Muscle of arm (tissue), 14 donors: ENCODE measurements at places on chromosomes 1 and 21. TPM values are rescaled to one million over a fixed set of nuclear protein-coding genes. Genes with fewer than 3 reads are reported as not detected.

DNA sequence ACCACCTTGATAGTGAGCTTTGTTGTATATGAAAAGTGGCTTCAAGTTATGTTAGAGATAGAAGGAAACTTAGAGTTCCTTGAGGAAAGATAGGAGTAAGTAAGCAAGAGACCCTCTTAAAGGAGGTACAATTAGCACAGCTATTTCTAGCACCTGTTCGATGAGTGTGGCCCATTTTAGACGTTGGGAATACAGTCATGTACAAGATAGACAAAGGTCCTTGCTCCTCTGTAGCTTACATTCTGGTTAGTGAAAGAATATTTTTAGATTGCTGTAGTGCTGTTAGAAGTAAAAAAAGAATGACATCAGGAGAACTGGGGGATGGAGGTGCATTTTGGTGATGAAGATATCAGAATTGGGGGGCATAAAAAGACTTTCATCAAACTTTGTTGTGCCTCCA, 47.5 kb downstream of the MRPS6 start:
- DNase-seq: no peak

GRCh38 chr1:2882966-2883696, 81.6 kb upstream of the TTC34 start:
- no peak for DNase-seq

Gene KCNK2
- polyA plus RNA-seq: 4.9 TPM

- DNase-seq: no peak
These were observed 43.6 kb downstream of the NPHP4 start for GRCh38 chr1:5948681-5949005.

Gene KCNJ9
- polyA plus RNA-seq: not detected

Gene GSTM2
- polyA plus RNA-seq: not detected

Gene ZMYND12
- polyA plus RNA-seq: 0.70 TPM

Gene MANEAL
- polyA plus RNA-seq: 2.6 TPM

Gene PTGS2
- polyA plus RNA-seq: 2.7 TPM

DNA sequence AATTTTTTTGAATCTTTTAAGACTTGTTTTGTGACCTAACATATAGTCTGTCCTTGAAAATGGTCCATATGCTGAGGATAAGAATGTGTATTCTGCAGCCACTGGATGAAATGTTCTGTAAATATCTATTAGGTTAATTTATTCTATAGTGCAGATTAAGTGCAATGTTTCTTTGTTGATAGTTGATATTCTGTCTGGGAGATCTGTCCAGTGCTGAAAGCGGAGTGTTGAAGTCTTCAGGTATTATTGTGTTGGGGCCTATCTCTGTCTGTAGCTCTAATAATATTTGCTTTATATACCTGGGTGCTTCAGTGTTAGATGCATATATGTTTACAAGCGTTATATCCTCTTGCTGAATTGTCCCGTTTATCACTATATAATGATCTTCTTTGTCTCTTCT, 7.7 kb upstream of the KLHL12 start:
- no peak for DNase-seq

- no peak for DNase-seq
These were observed 77.2 kb downstream of the ADGRL2 start for GRCh38 chr1:81877940-81878339.

- DNase-seq: no peak
These were observed 24.8 kb downstream of the GABPA start for GRCh38 chr21:25759573-25759972.

GRCh38 chr1:184423649-184424048, 36.8 kb downstream of the C1orf21 start:
- DNase-seq: no peak

DNA sequence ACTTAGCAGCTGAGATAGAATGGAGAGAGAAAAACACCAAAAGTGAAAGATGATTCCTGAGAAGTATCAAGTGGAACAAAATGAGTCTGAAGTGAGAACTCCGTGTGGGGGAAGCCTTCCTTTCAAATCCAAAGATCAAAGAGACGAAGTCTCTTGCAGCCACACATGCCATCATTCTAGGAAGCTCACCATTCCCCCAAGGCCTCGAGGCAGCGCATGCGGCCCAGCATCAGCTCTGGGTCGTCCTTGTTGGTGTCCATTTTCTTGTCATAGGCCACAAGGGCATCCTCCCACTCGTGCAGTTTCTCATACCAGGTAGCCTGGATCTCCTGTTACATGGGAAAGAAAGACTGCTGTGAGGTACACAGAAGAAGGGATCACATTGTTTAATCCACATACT, 32.2 kb upstream of the ANGPTL7 start:
- no peak for DNase-seq

- DNase-seq: no peak
These were observed 1.8 kb downstream of the NHLH2 start for GRCh38 chr1:115839029-115839678.

Gene HLX
- polyA plus RNA-seq: 15.6 TPM

- no peak for DNase-seq
These were observed 80.5 kb downstream of the VCAM1 start for GRCh38 chr1:100799954-100800612.

Gene NIT1
- polyA plus RNA-seq: 33.8 TPM

- DNase-seq: no peak
These were observed 62.8 kb downstream of the PCNT start for GRCh38 chr21:46386734-46387088.

Gene DENND4B
- polyA plus RNA-seq: 21.2 TPM

DNA sequence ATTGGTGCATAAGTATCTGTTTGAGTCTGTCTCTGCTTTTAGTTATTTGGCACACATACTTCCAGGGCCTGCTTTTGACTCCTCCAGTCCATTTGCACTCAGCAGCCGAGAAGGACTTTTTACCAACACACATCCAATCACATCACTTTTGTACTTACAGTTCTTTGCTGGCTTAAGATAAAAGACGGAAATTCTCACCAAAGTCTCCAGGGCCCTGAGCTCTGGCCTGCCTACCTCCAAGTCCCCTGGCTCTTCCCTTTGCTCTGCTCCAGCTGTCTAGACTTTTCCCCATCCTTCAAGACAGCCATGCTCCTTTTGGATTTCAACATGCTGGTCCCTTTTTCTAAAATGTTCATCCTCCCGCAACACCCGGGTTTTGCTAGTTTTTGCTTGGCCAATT, 2.2 kb upstream of the EVA1C start:
- DNase-seq: no peak

GRCh38 chr21:41667136-41667535, 99.7 kb downstream of the RIPK4 start:
- no peak for DNase-seq

DNA sequence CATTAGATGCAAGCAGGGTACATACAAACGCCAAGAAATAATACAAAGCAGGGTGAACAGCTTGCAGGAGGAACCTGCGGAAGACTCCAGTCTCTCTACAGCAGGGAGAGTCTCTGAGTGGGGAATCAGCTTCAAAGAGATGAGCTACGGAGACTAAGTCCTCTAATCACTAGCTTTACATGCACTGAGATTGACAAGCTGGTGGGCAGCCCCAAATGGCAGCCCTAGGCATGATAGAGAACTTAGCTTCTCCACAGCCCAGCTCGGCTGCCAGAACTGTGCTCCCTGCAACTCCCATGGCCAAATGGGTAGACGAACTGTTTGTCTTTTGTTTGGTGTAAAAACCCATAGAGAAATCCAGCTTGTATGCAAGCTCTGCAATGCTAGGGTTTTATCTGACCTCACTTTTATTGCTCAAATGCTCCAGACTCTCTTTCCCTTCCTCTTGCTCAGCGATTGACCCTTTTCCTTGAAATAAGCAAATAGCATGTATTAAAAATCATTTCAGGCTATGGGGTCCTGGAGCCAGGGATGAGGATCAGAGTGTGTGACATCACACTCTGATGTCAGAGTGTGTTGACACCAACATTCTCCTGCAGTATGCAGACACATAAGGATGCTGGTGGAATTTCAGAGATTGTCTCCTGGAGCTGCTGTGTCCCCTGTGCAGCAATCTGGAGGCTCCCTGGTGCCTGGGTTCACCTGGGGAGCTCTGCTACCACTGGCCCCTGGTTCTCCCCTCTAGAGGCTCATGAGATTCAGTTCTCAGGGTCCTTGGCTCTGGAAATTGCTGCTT, 238.5 kb downstream of the TTLL7 start:
- peak; percentile 19 for DNase-seq

DNA sequence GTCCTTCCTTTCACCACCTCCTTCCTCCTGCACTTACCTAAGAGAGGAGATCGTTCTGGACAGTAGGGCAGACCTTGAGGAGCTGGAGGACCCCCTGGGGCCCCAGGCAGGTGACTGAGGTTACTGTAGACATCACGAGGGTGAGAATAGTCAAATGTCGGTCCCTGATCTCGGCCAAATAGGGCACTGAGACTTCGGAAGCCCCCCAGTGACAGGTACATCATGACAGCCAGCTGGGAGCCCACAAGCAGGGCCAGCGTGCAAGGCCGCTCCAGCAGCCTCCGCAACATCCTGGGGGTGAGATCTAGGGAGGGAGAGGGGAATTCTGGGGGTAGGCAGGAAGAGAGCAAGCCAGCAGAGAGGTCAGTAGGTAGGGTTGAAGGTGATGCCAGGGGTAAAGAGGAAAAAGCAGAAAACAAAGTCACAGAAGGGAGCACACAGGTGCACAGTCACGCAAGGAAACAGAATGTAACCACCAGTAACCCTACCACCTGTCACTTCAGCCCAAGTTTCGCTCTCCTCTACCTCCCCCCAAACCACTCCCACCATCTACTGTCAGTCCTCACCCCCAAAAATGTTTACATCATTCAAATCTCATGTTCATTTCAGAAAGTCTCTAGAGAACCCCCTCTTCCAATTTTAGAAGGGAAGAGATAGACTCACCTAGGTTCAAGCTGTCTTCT, 1.4 kb downstream of the B4GALT3 start:
- no peak for DNase-seq

- DNase-seq: no peak
These were observed 65.4 kb downstream of the LUZP1 start for GRCh38 chr1:23103001-23103889.

Gene TNNT2
- polyA plus RNA-seq: 837 TPM

GRCh38 chr1:200432586-200432985, 22.8 kb upstream of the ZNF281 start:
- DNase-seq: no peak

DNA sequence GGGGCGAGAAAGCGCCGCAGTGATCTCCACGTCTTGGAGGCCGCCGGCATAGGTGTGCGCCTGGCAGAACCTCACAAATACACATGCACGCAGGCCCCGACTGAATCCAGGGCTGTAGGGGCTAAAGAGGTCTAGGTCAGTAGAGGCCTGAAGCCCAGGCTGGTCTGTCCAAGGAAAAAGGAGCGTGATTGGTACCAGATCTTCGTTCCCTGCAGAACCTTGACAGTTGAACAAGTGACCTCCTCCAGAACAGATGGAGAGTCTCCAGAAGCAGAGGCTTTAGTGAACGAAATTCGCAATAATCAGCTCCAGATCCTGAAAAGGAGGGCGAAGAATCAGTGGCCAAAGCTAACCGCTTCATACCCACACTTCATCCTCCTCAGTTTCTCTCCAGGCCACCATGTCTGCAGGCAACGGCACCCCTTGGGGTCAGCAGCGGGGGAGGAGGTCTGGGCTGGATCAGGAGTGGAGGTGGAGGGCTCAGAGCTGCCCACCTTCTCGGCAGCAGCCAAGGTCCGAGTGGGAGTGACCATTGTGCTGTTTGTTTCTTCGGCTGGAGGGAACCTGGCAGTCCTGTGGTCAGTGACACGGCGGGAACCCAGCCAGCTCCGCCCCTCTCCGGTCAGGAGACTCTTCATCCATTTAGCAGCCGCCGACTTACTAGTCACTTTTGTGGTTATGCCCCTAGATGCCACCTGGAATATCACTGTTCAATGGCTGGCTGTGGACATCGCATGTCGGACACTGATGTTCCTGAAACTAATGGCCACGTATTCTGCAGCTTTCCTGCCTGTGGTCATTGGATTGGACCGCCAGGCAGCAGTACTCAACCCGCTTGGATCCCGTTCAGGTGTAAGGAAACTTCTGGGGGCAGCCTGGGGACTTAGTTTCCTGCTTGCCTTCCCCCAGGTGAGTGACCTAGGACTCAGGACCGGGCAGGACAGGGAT, 749 bp upstream of the PEX11B start:
- DNase-seq: peak; percentile 44

Gene MATN1
- 1.1 TPM for polyA plus RNA-seq

- no peak for DNase-seq
These were observed 92.7 kb downstream of the ZC3H11B start for GRCh38 chr1:219520241-219520640.

GRCh38 chr1:192489047-192489446, 86.5 kb upstream of the RGS1 start:
- no peak for DNase-seq

GRCh38 chr1:206930210-206930798, 8.6 kb upstream of the FCMR start:
- DNase-seq: no peak

DNA sequence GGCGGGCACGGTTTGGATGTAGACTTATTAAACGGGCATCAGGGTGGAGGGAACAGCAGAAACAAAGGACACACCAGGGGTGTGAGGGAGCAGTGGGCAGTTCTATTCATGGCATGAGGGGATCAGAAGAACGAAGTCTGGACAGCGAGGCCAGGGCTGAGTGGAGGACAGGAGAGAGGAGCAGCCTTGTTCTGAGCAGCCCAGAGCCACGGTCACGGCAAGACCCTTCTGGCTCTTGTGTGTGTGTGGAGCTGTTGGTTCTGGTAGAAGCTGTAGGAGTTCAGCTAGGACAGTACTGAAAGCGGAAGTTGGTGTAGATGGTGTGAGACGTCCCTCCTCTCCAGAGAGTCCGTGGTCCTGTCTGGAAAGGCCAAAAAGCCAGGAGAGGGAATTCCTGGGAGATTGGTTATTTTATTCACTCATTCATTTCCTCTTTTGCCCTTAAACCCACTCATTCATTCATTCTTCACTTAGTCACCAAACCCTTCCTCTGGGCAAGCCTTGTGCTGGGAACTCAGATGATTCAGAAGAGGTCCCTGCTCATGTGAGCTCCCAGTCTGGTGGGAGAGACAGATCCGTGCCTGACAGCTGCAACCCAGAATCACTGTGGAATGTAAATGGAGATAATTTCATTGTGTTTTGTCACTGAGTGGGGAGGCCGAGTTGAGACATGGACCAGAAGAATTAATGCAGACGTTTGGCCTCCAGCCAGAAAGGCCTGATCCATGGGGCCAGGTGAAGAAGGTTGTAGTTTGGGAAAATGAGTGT, 4.1 kb upstream of the ACOT11 start:
- DNase-seq: no peak

Gene ITLN2
- not detected for polyA plus RNA-seq
